SIG-M5 (cell line): ENCODE measurements at places on chromosomes 6 and 20.
A peak's percentile ranks its signal among the peaks of the same experiment; 100 is the strongest.

- DNase-seq, result no peak
Measured at GRCh38 chr6:73569121-73569520, 48.3 kb upstream of the EEF1A1 start.

- peak; percentile 40 for DNase-seq
Measured at GRCh38 chr6:6918216-6918983, 189.4 kb upstream of the RREB1 start.

GRCh38 chr6:153373869-153374268 is 242.8 kb upstream of the RGS17 start:
- DNase-seq, result no peak

DNA sequence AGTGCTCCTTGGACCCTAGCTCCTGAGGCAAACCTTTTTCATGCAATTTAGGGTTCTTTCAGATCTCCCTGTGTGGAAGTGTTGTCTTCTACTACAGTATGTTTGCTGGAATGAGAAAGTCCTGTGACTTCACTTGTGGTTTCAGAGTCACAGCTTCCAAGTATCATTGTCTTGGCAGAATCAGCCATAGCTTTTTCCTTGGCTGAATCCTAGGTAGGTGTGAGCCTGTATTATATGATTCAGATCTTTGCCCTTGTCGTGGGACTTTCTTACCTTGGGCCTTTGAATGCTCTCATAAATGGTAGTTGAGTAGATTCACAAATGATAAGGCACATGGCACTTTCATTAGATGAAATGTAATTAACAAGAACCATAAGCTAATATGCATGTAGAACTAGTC is 16.5 kb downstream of the CARMIL1 start:
- DNase-seq, result no peak

DNA sequence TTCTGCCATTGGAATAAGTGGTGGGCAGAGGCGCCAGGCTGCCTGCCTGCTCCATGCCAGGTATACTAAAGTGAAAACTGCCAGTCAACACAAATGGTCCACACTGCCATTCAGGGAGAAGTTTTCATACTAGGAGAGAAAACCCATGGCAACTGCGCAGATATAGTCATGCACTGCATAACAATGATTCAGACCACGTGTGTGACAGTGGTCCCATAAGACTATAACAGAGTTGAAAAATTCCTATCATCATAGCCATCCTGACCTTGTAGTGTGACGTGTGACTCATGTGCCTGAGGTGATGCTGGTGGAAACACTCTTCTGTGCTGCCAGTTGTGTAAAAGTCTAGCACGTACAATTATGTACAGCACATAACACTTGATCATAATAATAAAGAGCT is 25.1 kb downstream of the ZC3H12D start:
- no peak for DNase-seq

GRCh38 chr6:8075185-8075584 is 11.0 kb upstream of the BLOC1S5 start:
- no peak for DNase-seq

DNA sequence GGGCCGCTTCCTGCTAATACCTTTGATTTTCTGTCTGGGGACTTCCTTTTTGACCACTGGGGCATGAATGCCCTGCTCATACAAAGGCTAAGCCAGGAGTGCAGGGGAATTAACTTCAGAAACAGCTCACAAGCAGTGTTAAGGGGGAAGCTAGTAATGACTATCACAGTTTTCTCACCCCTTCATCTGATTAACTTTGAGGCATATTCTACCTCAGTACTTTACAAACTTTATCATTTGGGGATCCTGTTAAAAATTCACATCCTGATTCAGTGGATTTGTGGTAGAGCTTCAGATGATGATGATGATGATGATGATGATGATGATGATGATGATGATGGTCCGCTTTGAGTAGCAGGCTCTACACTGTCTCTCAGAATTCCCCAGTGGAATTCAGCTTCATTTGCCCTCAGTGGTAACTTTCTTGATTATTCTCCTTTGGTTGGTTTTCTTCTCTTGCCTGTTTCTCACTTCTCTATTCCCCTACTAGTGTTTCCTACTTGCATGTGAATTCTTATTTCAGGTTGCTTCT is 78.4 kb upstream of the TMEM170B start:
- no peak for DNase-seq

- DNase-seq, result peak; percentile 48
Measured at GRCh38 chr20:1623501-1624205, 3.8 kb upstream of the SIRPB1 start.

GRCh38 chr6:93341900-93342613 is 77.3 kb downstream of the EPHA7 start:
- no peak for DNase-seq

- DNase-seq, result no peak
Measured at GRCh38 chr20:57918551-57918950, 208.7 kb upstream of the PMEPA1 start.

DNA sequence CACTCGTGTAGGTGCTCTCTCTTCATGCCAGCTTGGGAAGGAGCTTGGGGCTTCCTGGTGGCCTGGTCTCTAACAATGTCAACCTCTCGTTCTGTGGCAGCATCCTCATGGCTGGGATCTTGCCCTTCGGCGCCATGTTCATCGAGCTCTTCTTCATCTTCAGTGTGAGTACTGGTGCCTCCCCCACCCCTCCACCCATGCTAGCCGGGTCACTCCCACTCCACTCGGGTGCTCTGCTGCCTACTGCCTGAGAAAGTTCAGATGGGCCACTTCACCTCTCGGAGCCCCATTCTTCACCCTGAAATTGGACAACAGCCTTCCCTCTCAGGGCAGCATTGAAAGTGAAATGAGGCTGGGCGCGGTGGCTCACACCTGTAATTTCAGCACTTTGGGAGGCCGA is 48.8 kb downstream of the TM9SF4 start:
- no peak for DNase-seq

GRCh38 chr6:52697903-52698302 is 27.0 kb downstream of the TMEM14A start:
- DNase-seq, result no peak

- no peak for DNase-seq
Measured at GRCh38 chr6:100761841-100762240, 119.3 kb downstream of the ASCC3 start.

DNA sequence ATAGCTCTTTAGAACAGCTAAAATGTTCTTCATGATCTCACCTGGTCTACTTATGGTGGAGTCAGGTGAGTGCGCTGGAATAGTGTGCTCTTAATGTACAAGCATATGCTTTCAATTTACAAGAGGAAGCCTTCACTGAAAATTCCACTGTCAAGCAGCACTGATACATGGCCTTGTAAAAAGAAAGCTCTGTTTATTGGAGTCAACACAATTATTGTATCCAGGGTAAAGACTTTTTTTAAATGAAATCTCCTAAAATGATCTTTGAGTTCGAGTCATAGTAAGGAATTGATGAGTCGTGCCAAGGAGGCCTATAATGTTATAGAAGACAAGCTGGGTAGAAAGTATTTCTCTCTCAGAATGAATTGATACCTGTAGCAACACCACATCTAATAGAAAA is 41.6 kb upstream of the CARMIL1 start:
- DNase-seq, result no peak

GRCh38 chr6:162942866-162943265 is 215.1 kb downstream of the PACRG start:
- no peak for DNase-seq

DNA sequence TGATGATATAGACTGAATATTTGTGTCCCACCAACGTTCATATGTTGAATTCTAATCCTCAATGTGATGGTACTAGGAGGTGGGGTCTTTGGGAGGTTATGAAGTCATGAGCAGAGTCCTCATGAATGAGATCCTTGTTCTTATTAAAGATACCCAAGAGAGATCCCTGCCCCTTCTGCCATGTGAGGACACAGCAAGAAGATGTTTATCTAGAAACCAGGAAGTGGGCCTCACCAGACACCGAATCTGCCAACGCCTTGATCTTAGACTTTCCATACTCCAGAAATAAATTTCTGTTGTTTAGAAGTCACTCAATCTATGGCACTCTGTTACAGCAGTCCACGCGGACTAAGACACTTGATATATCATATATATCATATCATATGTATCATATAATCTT is 67.7 kb upstream of the GCM1 start:
- no peak for DNase-seq

DNA sequence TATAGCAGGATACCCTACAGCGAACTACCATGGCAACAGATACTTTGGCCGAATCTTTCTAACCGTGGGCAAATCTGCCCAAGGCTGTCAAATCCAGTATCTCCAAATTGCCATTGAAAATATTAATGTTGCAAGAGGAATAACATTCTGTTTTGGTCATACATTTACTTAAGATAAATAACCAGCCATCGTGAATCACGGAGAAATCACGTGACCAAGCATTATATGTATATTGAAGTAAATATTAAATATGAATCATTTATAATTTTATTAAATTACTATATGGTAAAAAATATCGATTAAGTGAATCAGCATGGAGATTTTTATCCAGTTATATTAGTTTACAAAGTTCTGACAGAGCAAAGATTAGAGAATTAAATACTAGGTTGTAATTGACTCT is 714.6 kb upstream of the GJE1 start:
- DNase-seq, result no peak

DNA sequence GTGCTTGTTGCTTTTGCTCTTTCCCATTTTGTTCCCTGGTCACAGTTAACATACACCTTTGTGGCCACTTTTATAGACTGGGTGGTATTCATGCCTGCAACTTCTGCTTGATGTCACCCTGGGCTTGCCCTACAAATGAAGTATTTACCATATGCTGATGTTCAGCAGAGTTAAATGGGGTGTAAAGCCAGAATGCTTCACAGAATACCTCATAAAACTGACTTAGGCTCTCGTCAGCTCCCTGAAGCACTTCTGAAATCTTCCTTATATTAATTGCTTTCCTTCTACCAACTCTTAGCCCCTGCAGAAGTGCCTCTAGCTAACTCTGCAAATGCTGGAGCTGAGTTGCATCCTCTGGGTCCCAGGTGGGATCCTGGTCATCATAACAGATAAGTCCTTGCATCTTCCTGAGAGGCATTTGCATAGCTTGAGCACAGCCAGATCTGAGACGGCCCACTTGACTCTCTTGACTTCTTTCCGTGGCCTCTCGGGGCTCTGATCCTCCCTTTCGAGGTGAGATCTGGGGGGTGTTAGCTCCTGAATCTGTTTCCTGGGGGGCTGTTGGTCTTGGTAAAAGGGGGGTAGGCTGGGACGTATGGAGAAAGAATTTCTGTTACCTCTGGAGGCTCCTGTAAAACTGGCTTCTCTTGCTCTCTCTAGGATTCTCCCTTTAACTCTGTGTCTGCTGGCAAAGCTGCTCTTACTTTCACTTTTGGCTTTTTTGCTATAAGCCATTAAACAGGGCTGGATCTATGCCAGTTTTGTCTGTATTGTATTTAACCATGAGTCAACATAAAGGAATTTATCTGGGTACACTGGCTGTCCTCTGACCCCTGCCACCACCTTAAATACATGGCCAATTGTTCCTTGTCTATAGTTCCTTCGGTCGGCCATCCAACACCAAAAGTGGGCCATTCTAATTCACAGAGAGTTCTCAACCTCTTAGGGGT is 223.0 kb upstream of the SYNCRIP start:
- no peak for DNase-seq

GRCh38 chr6:101770116-101770515 is 376.6 kb downstream of the GRIK2 start:
- DNase-seq, result no peak

- DNase-seq, result no peak
Measured at GRCh38 chr6:14913931-14914330, 331.9 kb upstream of the JARID2 start.

GRCh38 chr20:38635721-38636288 is 34.2 kb downstream of the ARHGAP40 start:
- no peak for DNase-seq

- DNase-seq, result no peak
Measured at GRCh38 chr6:132361101-132361500, 40.2 kb downstream of the MOXD1 start.
